ENCODE measurements at places on chromosomes 5 and 9.

GRCh38 chr9:36846621-36847020 lies 187.4 kb downstream of the PAX5 start:
- DNase-seq: no peak

DNA sequence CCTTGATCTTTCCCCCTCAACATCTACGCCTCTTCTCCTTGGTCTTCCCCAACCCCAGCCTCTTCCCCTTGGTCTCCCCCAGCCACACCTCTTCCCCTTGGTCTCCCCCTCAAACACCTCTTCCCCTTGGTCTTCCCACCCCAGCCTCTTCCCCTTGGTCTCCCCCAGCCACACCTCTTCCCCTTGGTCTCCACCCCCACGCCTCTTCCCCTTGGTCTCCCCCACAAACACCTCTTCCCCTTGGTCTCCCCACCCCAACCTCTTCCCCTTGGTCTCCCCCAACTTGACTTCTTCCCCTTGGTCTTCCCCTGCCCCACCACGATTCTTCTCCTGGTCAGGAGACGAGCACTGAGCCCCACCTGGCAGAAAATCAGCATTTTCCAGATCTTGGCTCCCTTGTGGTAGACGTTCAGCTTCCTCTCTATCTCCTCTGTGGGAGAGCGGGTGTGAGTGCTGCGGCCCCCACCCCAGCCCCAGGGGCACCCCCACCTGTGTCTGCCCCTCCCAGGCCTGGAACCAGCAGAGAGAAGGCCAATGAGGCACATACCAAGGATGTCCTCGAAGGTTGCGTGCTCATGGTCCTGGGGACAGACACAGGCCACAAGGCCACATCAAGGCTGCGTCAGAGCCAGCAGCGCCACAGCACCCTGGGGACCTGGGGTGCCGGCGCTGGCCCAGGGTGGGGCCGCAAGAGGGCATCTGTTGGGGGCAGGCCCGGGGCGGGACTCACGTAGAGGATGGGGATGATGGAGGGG lies 7.0 kb downstream of the NSMF start:
- peak; percentile 65 for DNase-seq

DNA sequence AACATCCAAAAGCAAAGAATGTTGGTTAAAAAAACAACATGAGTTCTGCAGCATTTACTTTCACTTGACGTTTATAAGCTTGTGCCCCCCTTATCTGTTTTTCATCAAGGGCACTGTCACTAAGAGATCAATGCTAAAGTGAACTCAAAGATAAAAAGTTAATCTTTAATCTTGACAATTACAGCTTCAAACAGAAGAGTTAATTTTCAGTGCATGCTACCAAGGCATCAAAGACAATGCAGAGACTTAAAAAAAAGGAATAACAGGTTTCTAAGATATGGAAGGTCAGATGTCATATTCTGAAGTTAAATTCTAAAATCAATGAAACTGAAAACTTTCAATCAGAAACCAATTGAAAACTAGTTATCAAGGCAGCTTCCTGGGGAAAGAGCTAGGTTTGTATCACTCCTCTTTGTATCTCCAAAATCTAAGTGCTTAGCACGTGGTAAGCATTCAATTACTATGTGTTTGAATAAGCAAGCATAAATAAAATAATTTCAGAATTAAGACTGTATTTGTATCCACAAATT lies 37.6 kb downstream of the TMEM245 start:
- no peak for DNase-seq

DNA sequence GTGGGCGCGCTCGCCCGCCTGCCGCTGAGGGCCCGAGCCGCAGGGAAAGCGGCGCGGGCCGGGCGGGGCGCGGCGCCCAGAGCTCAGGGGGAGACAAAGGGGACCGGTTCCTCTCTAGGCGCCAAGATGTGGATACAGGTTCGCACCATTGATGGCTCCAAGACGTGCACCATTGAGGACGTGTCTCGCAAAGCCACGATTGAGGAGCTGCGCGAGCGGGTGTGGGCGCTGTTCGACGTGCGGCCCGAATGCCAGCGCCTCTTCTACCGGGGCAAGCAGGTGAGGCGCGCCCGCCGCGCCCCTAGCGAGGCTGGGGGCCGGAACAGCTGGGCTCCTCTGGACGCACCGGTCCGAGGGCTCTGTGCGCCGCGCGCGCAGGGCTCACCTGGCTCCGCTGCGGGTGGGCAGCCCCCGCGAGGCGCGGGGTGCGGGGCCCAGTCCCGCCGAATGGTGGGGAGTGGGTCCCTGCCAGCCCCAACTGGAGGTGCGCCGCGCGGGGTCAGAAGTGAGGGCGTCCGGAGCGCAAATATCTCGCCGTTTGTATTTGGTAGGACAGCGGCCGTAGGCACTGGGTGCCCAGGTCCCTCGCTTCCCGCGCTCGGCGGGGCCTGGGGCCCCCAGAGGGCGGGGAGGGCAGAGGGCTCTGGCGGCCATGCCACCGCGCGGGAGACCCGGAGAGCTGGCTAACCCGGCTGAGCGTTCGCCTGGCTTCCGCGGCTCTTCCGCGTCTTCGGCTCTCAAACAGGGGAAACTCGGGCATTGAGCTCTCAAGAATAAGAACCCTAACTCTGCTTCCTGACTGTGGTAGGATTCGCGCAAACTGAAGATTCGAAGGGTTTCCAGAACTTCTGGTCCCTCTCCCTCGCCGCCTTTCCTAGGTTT lies 607 bp downstream of the UHRF2 start:
- DNase-seq: peak; percentile 75

- no peak for DNase-seq
These were observed 54.1 kb upstream of the ALDH1A1 start for GRCh38 chr9:73006986-73007385.

Measured in suprapubic skin (tissue), 4 donors.